ENCODE measurements at places on chromosomes 13 and 19. TPM values are rescaled to one million over a fixed set of nuclear protein-coding genes. Genes with fewer than 3 reads are reported as not detected.

DNA sequence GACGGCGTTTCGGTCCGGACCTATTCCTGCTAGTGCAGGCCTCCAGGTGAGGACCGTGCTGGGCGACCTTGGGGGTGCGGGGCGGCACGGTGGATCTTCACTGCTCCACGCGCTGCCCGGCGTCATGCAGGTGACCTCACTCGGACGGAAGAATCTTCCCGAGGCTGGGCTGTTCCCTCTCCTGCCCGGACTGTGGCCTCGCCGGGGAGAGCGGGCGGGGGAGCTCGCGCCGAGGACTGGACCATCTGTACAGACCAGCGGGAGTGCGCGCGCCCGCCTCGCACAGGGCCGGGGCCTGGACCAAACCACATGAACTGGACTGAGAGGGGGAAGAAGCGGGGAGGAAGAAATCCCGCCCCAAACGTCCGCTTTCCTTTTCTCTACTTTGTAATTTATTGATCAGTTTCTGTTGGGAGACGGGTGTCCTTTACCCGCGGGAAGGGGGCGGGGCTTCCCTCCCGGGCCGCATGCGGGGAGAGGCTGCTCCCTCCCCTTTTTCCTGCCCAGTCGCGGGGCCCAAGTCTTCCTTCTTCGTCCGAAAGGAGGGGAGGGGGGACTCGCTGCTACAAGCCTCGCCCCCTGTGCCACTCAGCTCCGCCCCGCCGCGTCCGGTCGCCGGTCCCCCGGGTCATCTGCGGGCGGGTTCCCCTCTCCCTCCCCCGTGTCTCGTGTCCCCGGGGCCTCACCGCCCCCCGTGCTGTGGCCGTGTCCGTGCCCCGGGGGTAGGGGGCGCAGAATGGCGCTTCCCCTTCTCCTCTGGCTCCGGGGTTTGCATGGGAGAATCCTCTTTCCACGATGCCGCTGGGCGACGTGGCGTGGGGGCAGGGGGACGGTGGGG, 4.9 kb downstream of the HRC start:
- peak; percentile 90 for DNase-seq

DNA sequence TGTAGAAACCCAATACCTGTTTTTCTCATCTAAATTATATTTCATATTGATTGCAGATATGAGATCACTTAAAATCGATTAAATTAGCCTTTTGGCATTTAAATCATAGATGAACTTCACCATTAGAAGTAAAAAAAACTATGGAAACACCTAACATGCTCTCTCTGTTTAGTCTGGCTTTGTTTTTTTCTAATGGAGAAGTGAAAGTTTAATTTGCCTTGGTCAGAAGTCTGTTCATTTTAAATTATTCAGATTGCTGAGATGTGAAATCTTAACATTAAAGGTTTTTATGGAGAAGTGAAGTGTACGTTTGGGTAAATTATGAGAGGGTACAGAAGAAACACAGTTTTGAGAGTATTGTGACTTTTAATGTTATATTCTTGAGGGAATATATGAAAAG, 6.7 kb downstream of the SUGT1 start:
- DNase-seq, result no peak

Gene ARL11
- total RNA-seq, result 0.57 TPM

Gene LYPD3
- total RNA-seq, result 0.19 TPM

Data from Right ventricle myocardium inferior (tissue), 1 donor.